ENCODE measurements at places on chromosomes 2 and 18.
A peak's percentile ranks its signal among the peaks of the same experiment; 100 is the strongest.

GRCh38 chr2:69914950-69915945, at the start of gene MXD1:
MXD1 (plus strand) TSS chr2:69915109; CDS start chr2:69915331, 222 bp downstream.
- DNase-seq = no peak

- DNase-seq = no peak
Observed at GRCh38 chr2:112256654-112257053, 1.8 kb upstream of the ZC3H8 start.

DNA sequence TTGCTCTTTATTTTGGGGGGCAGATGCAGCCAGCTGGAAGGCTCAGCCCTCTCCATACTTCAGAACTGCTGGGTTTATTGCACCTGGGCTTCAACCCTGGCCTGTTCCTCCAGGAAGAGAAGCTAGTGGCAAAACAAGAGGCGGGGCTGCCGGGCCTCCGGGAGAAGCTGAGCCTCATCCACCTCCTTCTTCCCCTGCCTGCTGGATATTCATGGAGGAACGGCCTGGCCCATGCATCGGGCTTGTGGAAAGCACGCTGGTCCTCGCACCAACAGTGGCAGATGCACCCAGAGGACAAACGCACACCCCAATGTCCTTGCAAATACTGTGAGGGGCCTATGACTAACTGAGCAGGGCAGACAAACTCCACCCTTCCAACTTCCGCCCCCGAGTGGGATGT, 30.6 kb downstream of the FAM178B start:
- no peak for DNase-seq

- no peak for DNase-seq
Observed at GRCh38 chr18:44686156-44686555, 5.5 kb downstream of the SETBP1 start.

DNA sequence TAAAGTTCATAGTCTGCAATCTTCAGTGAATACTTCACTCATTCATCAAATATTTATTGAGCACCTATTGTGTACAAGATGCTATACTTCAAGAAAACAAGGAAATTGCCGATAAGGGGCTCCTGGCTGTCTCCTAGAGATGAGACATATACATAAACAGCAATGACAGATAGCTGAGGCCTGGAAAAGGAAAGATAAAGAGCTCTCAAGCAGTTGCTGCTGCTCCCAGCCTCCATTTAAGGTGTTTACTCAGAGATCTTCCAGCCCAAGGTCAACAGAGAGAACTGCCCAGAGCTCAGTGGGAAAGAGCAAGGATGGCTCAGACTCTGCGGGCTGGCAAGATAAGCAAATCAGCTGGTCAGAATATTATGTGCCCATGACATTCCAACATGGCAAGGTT, 3.3 kb upstream of the SLC14A2 start:
- DNase-seq = no peak

- no peak for DNase-seq
Observed at GRCh38 chr2:239260546-239261327, 140.1 kb downstream of the HDAC4 start.

DNA sequence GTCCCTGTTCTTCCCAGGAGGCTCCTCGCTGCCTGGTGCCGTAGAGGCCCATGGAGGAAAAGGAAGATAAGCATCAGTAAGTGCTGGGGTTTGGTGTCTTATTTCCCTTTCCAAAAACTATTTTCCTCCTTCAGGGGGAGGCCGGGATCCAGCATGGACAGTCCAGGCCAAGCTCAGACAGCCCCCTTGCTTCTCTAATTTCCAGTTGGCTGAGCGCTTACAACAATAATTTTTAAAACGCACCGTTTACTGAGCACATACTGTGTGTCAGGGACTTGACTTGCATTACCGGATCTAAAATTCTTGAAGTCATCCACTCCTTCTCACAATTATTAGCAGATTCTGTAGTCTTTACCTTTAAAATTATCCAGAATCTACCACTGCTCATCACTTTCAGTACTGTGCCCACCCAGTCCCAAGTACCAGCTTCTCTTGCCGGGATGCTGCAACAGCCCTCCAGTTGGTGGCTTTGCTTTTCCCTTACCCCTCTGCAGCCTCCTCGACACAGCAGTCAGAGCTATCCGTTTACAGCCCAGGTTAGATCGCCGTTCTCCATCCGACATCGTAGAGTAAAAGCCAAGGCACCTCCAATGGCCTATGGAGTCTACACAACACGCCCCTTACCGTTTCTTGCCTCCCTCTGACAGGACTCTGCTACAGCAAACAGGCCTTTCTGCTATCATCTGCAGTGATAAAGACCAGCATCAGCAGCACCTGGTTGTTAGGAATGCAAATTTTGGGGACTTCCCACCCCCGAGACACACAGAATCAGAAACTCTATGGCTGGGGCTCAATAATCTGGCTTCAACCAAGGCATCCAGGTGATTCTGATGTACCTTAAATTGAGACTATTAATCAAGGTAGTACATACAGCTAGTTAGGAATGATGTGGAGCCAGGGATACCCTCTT, 75.2 kb upstream of the TSPYL6 start:
- no peak for DNase-seq

- DNase-seq = no peak
Observed at GRCh38 chr18:58401191-58401590, 227.7 kb downstream of the ALPK2 start.

DNA sequence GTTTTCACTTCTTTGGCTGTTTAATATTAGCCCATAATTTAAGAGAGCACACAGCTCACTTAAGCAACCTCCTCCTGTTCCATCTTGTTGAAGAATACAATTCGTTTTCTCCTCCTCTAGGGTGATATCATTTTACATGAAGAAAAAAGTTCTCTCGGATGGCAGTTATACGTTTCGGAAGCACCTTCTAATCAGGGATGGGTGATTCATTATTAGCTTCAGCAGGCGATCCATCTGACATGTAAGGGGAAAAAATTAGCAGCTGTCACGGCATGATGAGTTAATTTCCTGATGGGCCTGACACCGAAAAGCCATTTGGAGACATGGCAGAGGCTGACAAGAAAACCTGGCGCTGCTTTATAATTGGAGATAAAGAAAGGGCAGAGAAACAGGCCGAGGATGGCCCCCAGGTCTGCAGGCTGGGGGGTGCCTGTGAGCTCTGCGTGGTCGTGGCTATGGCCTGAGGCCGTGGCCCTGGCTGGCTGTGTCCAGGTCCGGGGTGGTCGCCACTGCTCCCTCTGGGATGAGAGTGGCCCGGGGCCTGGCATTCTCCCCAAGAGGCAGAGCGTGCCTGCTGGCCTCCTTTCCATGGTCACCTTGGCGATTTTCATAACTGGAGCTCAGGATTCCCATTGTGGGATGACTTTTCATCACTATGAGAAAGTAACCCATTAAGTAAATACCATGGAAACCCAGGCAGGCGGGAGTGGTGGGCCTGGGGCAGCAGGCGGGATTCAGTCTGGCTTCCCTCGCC, 140.1 kb downstream of the PTGR3 start:
- no peak for DNase-seq

DNA sequence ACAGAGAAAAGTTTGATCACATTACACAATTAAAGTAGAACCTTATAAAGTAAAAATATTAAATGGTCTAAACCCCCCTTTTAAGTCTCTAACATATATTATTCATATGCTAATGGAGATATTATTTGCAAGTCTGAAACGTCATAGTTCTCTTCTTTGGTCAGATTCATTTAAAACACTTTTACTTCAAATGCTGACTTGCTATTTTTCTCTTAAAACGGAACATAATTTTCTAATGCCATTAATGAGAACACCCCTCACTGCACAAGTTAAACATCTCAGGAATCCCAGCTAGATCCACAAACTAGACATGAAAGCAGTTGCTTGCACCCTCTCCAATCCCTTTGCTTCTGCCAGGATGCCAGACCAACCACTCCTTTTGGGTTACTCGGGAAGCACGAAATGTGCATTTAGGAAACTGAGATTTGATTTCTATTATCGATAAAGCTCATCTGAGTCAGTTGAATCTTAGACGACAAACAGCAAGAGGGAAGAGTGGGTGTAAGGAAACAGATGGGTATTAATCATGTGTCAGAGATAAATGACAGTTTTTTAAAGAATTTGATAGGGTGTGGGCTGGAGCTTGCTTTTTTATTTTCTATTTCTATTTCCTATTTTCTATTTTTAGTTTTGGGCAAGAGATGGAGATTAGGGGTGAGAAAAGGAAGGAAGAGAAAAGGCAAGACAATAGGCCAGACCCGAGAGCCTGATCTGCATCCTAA, 1.5 kb downstream of the ADD2 start:
- no peak for DNase-seq

GRCh38 chr2:2660789-2661355, 329.8 kb upstream of the MYT1L start:
- DNase-seq = no peak

DNA sequence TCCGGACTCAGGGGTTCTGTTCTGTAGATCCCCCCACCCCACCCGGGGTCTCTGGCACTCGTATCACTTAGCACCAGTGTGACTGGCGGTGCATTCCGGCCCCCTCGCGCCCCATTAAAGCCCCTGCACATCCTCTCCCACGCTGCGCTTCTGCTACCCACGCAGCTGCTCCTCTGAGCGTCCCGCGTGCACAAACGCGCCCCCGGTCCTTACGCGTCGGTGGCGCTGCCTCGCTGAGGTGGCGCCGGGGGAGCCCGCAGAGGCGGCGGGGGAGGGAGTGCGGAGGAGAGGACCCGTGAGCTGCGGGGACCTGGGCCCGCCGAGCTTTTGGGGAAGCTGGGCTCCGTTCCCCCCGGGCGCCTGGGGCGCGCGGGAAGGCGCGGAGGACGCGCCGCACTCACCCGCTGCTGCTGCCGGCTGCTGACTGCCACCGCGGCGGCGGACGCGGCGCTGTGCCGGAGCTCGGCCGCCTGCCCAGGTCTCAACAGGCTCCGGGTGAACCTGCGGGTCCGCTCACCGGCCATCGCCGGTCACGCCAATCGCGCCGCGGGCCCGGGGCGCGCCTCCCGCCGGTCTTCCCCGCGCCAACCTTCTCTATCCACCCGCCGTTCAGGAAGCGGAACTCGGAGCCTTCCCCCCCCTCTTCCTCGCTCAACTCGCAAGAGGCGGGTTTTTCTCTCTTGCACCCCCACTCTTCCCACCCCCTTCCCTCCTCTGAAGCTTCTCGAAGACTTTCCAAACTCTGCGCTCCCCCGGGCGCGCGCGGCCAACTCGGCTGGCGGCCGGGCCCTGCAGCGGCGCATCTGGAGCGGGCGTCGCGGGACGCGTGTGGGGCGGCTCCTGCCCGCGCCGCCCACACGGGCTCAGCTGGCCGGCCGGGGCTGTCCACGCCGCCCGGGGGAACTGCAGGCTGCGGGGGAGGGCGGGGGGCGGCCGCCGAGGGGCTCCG, at the start of gene DOCK10:
Gene DOCK10 (minus strand): TSS at position 618 of the 949 bp plus-strand sequence. CDS start 94 bp downstream, at position 524.
- DNase-seq = peak; percentile 38

- DNase-seq = no peak
Observed at GRCh38 chr2:194769030-194769429, 888.0 kb upstream of the SLC39A10 start.

DNA sequence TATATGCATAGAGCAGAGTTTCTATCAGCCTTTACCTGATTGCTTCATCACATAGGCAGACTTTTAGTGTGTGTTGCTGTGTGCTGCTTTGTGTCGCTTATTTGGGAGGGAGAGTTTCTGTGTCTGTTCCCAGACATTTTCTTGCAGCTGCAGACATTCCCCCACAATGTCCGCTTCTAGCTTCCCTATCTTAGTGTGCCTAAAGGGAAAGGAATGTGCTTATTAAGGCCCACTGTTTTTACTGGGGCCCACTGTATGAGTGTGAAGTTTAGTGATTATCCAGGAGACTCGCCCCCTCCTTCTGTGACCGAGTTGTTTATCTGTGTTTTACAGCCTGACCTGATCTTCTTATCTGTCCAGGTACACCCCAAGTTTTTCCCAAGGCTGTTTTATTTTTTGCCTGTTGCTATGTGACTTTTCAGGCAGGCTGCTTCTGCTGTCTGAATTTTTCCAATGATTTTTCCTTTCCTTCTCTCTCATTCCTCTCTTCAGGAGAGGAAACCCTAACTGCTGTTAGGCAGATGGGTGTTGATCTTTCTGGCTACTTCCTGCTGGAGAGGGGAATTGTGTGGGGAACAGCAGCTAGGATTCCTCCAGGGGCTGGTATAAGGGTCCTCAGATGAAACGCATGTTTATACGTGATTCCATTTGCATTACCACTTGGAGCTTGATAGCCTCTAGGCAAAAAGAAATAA, 47.6 kb downstream of the STK17B start:
- no peak for DNase-seq

DNA sequence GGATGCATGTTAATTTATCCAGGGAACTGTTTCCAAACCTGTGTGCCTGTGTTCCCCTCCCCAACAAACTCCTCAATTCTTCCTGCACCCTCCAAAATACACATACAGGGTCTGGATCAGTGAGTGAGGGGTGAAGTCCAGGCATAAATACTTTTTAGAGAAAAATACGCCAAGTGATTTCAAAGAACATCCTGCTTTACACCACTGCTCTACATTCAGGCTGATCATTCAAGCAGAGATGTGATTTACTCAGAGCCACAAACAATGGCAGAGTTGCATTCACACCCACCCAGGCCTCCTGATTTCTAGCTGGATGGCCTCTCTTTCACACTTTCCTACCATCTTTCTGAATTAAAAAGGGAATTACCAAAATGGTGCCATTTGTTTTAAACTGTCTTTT, 289.5 kb upstream of the SLC14A2 start:
- DNase-seq = no peak

GRCh38 chr2:235416858-235417499, 76.9 kb upstream of the AGAP1 start:
- DNase-seq = no peak

DNA sequence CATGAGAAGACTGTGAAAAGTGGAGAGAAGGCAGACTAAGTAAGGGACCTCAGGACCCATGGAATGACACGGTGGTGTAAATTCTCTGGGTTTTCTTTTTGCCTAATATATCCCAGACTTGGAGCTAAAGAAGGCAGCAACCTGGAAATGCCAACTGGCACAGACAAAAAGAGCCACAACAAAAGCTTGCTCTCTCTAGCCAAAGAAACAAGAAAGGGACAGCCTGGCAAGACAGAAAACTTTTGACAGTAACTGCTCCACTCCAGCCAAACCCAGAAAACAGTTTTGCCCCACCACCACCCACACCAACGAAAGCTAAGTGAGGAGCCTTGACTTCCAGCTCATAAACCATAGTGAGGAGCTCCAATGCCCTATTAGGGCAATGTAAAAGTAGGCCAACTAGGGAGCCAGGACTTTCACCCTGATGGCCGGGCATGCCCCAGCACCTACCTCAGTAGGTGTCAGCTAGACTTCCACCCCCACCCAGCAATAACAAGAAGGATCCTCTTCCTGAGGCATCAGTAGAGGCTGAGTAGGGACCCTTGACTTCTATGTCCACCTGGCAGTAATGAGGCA, 35.5 kb downstream of the PELI1 start:
- DNase-seq = no peak

- no peak for DNase-seq
Observed at GRCh38 chr2:199901942-199902341, 9.2 kb upstream of the C2orf69 start.

- DNase-seq = no peak
Observed at GRCh38 chr2:46306330-46306751, 9.1 kb downstream of the EPAS1 start.

Data from GM12891 (cell line).